ENCODE measurements at places on chromosomes 6 and 20.

DNA sequence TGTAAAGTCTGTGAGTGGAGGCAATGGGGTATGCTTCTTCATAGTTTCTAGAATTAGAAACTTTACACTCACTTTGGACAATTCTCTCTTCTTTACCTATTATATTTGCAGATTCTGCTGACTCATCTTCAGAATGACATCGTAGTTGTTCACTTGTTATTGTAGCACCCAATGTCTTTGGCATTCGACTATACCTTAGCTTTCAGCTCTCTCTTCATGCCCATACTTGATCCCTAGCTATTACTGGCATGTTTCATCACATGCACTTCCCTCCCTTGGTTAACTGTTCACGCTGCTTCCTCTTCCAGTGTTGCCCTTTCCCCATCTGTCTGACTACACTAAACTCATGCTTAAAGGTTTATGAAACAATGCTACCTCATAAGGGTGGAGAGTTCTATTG is 298.1 kb upstream of the TCF21 start:
- no peak for DNase-seq

DNA sequence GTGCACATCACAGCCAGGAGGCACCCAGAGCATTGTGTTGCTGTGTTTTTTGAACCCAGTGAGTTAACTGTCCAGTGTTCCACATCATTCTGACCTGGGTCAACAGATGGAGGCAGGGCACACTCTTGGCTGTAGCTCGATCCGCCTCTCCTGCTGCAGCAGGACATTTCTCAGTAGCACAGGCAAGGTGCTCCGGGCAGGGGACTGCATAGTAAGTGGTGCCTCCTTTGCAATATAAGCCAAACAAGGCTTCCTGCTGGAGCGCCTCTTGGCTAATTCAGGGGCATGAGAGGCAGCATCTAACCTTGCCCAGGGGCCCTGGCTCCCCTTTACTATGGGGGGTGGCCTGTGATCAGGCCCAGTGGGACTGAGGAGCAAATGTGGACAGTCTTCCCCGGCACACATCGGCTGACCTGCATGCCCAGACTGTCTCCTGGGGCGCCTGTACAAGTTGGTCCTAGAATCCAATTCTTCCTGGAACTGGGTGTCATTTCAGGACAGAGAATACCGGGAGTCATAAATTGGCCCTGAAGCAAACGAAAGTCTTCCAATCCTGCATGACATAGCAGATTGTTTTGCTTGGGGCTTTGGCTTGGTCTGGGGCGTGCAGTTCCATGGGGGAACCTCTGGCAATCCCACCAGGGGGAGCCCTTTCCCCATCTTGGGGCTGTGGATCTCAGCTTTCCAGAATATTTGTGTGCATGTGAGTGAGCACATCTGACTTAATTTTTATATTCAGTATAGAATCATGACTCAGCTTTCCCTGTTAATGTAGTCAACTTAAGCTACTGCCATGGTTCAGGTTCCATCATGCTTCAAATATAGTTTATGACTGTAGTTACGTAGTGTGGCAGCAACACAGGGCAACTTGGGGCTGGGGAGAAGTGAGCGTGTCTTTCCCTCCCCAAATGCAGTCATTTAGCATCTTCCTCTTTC is 56.0 kb upstream of the DDR1 start:
- peak; percentile 92 for DNase-seq

- DNase-seq, result no peak
Observed at GRCh38 chr6:153842491-153842890, 196.5 kb upstream of the OPRM1 start.

DNA sequence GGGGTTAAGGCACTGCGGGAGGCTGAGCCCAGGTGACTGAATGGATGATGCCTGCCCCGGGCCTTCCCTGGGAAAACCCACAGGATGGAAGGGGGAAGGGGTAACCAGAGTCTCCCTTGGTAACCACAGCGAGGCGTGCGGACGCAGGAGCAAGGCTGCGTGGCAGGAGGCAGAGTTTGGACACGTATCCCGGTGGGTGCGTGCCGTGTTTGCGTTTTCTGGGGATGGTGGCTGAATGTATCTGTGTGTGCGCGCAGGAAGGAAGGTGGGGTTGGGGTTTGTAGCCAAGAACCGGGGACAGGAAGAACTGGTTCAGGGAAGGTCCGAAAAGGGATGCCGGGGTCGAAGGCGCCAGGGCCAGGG is 1.8 kb downstream of the MDGA1 start:
- no peak for DNase-seq

- no peak for DNase-seq
Observed at GRCh38 chr6:77879527-77879926, 226.7 kb downstream of the MEI4 start.

DNA sequence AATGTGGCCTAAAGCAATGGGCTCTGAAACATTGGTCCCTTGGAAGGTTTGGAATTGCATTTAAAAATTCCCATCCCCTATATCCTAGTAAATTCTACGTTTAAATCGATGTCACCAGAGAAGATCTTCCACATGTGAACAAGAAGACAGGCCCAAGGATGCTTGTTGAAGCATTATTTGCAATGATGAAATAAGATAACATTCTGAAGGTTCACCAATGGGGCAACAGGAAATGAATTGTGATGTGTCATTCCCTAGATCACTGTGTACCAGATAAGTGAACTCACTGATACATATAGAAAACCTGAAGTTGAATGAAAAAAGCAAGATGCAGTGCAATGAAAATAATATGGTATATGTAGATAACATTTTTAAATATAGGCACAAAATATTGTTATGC is 464.3 kb upstream of the BTBD3 start:
- DNase-seq, result no peak

GRCh38 chr6:163893609-163894189 is 479.2 kb downstream of the QKI start:
- no peak for DNase-seq

- no peak for DNase-seq
Observed at GRCh38 chr6:13288969-13289391, 39.4 kb downstream of the TBC1D7 start.

DNA sequence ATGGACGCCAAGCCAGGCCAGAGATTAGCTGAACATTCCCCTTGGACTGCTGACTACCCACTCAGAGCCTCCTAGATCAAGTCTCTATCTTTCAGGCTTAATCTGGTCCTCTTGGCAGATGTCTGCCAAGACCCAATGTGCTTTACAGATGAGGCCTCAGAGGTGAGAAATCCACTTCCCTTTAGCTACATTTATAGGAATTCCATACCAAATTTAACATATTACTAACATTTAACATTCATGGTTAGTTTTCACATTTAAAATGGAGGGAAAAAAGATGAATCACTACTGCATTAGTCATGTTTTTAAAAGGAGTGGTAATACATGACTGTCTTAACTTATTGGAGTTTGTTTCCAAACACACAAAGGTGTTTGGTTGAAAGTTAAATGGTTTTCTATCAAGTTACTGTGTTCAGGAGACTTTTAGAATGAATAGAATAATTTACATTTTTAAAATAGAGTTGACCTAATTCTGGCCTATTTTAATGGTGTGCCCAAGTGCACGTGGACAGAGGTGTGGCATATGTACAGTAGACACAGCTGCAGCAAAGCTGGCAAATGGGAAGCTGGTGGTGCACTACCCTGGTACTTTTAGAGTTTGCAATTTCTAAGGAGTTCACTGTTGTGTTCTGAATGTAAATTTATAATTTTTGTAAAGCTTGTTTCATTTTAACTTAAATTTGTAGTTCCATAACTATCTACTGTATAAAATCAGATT is 41.9 kb upstream of the CALHM6 start:
- DNase-seq, result no peak

DNA sequence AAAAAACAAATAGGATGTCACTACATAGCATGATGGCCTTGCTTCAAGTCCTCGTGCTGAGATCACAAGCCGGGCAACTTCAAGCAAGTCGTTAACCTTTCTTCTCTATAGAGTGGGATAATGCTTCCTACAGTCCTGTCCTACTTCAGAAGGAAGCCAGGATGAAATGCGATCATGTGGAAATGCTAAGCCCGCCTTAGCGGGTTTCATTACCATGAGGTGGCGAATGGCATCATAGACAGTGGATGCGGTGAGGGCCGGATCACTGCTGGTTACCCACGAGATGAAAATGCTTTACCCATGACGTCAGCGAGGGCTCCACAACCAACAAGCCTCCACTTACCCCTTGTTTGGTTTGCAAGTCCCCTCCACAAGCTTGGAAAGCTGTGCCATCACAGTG is 206.4 kb downstream of the TBXT start:
- no peak for DNase-seq

DNA sequence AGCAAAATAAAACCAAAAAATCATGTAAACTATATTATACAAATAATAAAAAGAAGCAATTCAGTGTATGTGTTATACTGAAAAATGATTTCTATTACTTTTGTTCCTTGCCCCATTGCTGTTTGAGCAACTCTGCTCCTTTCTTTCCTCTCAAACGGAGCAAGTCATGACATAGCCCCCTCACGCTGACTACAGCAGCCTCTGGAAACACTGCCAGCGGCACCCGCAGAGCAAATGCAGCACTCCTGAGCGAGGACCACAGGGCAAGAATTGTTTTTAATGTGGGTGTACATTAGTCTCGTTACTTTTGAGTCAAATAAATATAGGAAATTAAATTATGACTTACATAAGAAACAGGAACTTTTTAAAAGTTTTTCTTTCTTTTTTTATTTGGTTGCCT is 350.1 kb upstream of the HSF2 start:
- DNase-seq, result no peak

GRCh38 chr6:131917763-131918649 is 33.2 kb downstream of the CCN2 start:
- no peak for DNase-seq

DNA sequence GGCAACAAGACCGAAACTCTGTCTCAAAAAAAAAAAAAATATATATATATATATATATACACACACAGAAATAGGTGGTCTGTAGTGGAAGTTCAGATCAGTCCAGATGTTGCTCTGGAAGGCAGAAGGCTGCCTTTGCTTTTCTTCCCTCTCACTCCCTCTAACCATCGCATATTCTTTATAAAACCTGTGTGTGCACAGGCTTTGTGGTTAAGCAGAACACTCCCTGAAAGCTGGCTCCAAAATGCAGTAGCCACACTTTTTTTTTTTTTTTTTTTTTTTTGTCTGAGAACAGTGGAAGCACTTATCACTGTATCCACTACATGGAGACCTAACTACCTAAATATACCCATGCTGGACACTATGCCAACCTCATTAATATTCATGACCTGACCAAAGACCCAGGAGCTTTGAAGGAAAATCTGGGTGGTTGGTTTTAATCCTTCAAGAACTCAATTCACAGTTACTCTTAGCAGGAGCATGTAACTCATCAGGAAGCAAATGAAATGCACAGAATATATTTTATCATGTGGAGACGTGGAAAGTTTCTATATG is 20.0 kb upstream of the GFOD1 start:
- DNase-seq, result no peak

- no peak for DNase-seq
Observed at GRCh38 chr6:91387290-91388059, 800.6 kb upstream of the MAP3K7 start.

GRCh38 chr6:148987982-148988381 is 241.2 kb downstream of the UST start:
- no peak for DNase-seq

GRCh38 chr6:44339763-44340625 is 2.5 kb upstream of the SPATS1 start:
- DNase-seq, result no peak

GRCh38 chr6:1865585-1865984 is 255.9 kb downstream of the FOXC1 start:
- DNase-seq, result no peak

DNA sequence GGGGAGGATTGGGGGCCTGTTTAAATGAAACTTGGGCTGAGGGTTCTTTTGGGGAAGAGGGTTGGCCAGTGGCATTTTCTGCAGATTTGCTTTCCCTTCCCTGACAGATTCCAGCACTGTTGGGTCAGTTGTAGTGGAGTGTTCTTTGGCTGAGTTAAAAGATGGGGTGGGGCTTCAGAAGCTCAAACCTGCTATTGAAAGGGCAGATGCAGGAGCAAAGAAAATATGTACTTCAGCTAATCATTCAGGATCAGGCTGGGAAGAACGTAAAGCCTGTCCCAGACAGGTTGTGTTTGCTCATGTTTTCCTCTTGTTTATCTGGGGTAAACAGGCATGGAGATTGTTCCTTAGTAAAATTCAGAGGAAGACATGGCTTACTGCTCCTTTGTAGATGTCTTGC is 2.5 kb downstream of the SASH1 start:
- DNase-seq, result no peak

- DNase-seq, result no peak
Observed at GRCh38 chr6:121503589-121503991, 68.1 kb downstream of the GJA1 start.

DNA sequence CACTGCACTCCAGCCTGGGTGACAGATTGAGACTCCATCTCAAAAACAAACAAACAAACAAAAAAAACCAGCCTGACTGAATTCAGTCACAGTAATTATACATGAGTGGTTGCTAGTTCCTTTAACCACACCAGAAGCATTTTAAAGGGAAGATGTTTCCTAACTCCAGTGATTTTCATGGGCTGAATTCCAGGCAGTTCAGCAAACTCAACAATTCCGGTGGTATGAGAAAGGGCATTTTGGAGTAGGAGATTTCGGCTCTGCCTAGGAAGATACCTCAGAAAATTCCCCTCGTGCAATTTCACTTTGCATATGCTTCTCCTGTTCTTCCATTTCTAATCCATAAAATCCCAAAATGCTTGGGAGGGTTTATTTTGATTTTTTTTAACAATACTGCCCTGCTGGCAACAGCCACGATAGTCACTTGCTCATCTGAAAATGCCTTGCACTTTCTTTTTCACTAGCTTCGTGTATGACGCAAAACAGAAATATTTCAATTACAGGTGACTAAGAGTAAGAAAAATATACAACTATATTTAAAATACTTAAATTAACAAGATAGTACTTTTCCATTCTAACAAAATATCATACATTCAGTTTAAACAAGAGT is 48.3 kb upstream of the IPCEF1 start:
- DNase-seq, result peak; percentile 42

DNA sequence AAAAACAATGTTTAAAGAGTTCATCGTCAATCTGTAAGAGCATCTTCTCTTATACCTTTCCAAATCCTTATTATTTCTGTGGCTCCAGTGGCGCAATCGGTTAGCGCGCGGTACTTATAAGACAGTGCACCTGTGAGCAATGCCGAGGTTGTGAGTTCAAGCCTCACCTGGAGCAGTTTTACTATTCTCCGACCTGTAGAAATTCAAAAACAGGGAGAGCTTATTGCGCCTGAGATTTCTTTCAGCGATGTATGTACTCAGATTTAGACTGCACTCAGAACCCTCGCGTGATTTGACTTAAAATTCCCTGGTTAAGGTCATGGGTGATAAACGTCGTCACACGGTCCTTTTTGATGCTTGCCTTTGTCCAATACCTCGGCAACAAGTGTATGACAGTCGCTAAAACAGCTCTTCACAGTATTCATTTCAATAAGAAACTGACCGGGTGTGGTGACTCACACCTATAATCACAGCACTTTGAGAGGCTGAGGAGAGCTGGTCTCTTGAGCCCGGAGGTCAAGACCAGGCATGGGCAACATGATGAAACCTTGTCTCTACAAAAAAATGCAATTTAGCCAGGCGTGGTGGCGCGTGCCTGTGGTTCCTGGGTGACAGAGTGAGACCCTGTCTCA is 11.9 kb downstream of the GPX5 start:
- no peak for DNase-seq

GRCh38 chr6:134830194-134830593 is 119.7 kb downstream of the ALDH8A1 start:
- DNase-seq, result no peak

Measured in GM03348 (cell line).